NCI-H345 (cell line): ENCODE measurements at places on chromosomes 13 and 19.

- DNase-seq, result no peak
Observed at GRCh38 chr13:112431734-112432133, 55.6 kb downstream of the SPACA7 start.

GRCh38 chr13:71663431-71663830 is 203.6 kb downstream of the DACH1 start:
- no peak for DNase-seq

GRCh38 chr19:17183271-17183761 is 31.8 kb upstream of the USE1 start:
- no peak for DNase-seq

DNA sequence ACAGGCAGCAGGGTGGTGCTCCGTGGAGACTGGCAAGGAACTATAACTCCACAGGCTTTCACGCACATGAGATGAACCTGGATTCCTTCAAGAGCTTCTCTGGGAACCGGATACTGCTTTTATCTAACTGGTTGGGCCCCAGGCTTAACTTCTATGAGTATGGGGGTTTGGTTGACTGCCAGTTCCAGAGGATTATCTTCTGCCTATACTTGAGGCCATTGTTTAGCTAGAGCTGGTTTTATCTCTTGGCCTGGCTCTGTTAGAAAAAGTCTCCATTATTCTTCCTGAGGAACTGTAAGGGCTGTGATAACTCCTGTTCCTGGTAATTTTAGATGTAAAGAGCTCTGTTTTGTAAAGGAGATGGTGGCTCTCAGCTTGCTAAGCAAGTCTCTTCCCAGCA is 40.9 kb downstream of the ZNF846 start:
- no peak for DNase-seq

DNA sequence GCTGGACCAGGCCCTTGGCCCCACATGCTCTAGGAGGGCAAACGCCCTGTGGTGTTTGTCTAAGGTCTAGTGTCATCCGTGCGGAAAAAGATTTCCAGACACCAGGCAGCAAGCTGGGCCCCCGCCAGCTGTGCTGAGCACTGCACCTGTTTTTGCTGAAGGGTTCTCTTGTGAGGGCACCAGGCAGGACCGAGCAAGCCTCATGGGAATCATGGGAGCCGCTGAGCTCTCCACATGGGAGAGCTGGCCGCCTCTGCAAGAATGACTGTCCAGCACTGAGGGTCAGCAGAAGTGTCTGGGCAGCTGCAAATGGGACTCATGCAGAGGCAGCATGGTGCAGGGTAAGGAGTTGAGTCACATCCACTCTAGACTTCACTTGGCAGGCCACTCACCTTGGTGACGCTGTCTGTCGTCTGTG is 12.0 kb downstream of the B3GNT8 start:
- no peak for DNase-seq

DNA sequence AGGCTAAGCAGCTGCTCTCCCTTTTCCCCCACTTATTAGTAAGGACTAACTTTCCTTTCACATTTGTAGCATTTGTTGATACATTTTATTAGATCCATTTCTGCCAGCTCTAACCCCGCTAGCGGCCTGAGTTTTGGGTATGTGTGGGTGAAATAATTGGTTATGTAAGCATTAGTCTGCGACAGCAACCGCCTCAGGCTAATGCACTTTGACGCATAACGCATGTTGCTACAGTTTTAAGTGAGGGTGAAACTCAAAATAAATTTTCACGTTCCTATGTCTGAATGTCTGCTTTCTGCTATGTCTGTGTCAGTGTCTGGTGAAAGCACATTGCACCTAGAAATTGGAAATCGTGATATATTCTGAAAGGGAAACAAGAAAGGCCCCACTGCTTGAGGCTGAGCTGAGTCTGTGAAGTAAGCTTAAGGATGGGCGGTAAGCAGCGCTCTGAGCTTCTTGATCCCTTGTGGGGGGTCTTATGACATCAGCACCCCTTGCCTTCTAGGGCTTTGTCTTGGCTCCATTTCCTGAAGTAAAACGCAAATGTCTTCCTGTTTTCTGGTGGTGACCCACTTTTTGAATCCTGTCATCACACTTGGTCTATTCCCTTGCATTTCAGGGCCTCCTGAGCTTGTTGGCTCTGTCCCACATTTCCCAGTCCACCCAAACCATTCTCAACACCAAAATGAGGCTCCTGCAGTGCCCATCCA is 648.3 kb upstream of the ARGLU1 start:
- DNase-seq, result no peak

DNA sequence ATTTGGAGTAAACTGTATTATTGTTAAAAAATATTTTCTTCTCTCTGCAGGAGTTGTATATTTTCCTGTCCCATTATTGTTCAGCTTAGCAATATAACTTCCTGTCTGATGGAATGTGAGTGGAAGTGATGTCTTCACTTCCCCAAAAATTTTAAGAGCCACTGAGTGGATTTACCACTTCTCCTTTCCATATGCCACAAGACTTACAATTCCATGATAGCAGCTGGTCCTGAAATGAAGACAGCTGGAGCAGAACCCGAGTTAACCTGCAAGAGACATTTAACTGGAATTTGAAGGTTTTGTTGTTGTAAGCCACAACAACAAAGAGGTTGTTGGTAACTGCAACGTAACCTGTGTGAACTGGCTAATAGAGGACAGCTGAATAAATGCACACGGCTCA is 23.4 kb upstream of the TBC1D4 start:
- no peak for DNase-seq

DNA sequence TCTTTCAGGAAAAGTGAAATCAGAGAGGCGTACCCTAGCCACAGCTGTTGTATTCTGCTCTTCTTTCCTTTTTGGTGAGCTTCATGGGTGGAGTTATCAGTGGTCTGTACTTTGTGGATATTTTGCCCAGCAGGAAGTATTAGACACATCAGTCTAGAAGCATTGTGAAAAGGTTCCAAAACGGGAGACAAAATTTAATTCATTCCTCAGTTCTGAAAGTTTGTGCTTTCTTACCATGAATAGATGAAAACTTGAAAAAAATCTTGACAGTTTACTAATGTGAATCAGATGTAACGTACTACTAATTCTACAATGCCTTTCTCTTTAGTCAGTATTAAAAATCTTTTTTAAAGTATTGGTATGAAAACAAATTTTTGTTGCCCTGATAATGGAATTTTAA is 116.8 kb downstream of the DNAJC3 start:
- no peak for DNase-seq

DNA sequence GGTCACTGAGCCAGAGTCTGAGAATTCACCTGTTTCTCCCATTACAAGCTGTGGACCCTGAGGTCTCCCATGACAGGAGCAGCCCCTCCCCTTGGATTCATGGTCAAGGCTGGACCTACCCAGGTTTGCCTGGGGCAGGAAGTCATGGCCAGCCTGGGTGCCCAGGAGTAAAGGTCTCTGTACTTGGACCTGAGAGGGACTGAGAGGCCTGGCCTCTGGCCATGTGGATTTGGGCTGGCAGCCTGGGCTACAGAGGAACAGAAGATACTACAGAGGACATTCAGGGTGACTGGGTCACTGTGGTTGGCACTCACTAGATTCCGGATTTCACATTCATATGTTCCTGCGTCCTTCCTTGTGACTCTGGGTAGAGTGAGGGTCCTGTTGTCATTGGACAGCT is 31.5 kb upstream of the CEACAM8 start:
- DNase-seq, result no peak
